ENCODE measurements at places on chromosomes 2 and 18. TPM values are rescaled to one million over a fixed set of nuclear protein-coding genes. Genes with fewer than 3 reads are reported as not detected.

DNA sequence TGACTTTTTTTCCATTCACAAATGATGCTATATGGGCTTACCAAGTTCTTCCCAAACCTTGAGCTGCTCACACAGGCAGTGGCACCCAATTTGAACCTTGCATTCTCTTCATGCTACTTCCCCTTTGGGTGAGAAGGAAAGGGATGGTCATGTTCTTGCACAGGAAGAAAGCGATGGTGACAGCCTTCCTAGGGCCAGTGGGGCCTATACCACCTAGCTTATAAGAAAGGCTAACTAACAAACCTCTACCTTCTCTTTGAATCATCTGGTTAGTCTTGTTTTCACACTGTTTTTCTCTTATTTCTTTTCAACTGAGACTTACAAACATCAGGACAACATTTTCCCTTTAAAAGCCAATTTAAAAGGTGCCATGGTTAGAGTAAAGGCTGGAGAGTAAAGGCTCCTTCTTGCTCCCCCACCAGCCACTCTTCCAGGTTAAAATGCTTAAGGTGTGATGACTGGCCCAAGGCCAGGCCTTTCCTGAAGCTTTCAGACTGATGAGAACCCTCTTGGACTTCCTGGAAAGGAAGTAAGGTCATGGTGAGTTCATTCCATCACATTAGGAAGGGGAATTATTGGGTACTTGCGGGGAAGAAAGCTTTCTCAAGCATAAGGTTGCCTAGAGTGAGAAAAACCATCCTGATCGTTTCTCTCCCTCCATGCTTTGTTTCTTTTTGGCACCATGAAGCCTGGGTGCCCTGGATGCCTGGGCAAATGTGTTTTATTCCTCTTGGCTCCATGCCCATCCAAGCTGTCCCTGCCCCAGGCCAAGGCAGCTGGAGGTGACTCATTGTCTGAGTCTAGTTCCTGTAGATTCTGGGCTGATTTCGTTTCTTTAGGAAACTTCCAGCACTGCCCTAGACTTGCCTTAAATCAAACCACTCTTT, 41.4 kb upstream of the ITGB6 start:
- no peak for DNase-seq

DNA sequence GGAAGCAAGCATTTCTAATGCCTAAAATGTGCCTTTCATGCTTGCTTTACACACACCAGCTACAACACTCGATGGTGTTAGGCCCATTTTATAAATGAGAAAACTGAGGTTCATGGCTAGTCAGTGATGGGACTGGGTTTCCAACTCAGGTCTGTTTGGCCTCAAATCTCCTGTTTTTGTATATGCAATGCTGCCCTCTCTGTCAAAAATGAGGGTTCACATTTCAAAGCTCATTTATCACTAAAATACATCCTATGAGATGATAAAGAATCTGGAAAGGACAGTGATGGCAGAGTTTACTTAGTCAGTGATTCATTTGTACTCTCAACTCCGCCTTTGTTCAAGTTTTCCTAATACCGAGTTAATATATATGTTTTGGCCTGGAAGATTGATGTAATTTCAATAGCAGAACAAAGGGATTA, 92.3 kb downstream of the KCTD1 start:
- no peak for DNase-seq

Gene CYBRD1
- 58.3 TPM for total RNA-seq

GRCh38 chr18:79585395-79586370, 93.9 kb upstream of the CTDP1 start:
- peak; percentile 37 for DNase-seq

GRCh38 chr18:79461627-79462026, 65.9 kb downstream of the NFATC1 start:
- DNase-seq, result no peak

DNA sequence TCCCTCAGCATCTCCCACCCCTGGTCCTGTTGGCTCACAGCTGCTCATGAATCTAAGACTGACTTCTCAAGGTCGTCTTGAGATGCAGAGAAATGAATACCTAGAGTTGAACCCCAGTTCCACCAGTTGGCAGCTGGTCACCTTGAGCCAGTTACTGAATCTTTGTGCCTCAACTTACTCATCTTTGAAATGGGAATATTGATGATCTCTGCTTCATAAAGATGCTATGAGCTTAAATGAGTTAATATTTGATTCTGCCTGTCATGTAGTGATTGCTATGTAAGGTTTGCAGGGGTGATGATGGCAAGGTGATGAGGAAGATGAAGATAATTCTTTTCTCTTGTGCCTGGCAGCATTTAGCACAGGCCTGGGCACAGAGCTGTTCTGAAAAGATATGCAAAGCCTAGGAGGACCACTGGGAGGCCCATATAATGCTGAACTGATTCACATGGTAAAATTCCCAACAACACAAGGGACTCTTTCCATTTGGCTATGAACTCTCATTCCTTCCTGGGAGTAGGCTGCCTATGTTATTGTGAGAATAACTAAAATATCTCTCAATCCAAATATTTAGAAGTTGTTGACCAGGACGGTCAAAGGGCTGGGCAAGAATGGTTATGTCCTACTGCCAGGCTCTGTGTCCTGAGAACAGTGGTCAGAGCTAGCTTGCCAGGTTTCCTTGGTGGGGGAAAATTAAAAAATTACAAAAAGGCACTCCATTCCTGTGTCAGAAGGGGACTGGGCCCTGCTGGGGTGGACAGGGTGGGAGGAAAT, 70.9 kb downstream of the APOB start:
- no peak for DNase-seq

Gene PDE1A
- 11.4 TPM for total RNA-seq

Gene MARCO
- 15.0 TPM for total RNA-seq

DNA sequence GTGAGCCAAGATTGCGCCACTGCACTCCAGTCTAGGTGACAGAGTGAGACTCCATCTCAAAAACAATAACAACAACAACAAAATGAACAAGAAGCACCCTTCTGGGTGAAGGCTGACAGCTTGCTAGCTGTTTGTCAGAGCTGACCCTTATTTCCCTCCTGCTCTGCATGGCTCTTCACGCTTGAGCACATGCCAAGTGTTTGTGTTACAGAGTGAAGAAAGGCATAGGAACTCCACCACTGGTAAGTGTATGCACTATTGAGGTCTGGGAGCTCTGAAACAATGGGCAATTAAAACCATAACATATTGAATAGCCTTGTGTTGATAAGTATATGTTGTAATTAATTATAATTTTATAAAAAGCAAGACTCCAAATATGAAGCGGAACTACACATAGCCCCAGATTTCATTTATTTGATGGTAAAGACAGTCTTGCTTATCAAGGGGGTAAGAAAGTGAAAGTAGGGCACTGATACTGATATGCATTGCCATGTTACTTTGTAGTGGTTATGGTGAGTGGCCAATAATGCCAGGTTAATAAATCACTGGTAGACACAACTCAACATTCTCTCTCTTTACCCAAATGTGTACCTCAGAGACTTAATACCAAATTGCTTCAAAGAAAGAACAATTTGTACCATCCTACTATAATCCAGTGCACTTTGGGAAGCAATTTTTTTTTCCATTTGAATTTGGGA, 163.4 kb downstream of the VWC2L start:
- DNase-seq, result no peak

DNA sequence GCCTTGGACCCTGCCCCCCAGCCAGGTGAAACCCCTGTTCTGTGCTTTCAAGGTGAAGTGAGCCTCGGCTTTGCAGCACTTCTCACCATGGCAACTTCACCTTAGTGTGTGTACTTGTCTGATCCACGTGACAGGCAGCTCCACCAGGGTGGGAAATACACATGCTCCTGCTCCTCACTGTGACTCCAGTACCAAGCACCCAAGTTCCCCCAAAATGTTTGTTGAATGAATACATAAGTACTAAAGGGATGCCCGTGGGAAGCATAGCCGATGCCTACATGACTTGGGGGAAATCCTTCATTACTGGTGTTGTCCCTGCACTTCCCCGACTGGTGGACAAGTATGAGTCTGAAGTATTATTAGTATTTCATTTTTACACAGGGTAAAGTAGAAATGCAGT, 41.8 kb upstream of the GBX2 start:
- no peak for DNase-seq

GRCh38 chr2:113072584-113072983, 4.8 kb downstream of the IL1F10 start:
- no peak for DNase-seq

- DNase-seq, result no peak
Measured at GRCh38 chr2:63863707-63864106, 22.0 kb downstream of the UGP2 start.

Gene TUBA3E
- total RNA-seq, result 69.5 TPM

- no peak for DNase-seq
Measured at GRCh38 chr18:65608471-65608870, 142.3 kb upstream of the CDH7 start.

- DNase-seq, result no peak
Measured at GRCh38 chr18:7488571-7488970, 78.5 kb upstream of the PTPRM start.

- no peak for DNase-seq
Measured at GRCh38 chr2:185790361-185790760, 51.8 kb downstream of the FSIP2 start.

GRCh38 chr2:72896446-72896845, 9.2 kb downstream of the SPR start:
- no peak for DNase-seq

- DNase-seq, result no peak
Measured at GRCh38 chr2:142533177-142533576, 344.3 kb upstream of the KYNU start.

DNA sequence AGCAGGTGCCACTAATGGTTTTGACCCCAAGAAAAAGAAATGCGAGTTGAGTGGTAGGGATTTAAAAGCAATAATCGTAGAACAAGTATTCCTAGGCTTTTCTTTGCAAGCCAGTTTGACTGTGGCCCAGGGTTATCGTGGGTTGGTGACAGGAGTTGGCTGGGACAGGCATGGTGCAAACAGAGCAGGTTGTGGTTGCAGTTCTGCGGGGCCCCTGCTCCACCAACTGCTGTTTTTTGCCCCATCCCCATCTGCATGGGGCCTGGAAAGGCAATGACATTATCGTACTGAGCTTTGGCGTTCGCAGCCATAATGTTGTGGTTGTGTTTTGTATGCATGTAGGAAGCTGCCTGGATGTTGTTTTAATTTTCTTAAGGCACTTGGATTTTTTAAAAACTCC, 274.0 kb downstream of the TSN start:
- no peak for DNase-seq

Gene MARCHF4
- total RNA-seq, result not detected

Gene CYRIA
- 3.9 TPM for total RNA-seq

Gene RUFY4
- total RNA-seq, result not detected

DNA sequence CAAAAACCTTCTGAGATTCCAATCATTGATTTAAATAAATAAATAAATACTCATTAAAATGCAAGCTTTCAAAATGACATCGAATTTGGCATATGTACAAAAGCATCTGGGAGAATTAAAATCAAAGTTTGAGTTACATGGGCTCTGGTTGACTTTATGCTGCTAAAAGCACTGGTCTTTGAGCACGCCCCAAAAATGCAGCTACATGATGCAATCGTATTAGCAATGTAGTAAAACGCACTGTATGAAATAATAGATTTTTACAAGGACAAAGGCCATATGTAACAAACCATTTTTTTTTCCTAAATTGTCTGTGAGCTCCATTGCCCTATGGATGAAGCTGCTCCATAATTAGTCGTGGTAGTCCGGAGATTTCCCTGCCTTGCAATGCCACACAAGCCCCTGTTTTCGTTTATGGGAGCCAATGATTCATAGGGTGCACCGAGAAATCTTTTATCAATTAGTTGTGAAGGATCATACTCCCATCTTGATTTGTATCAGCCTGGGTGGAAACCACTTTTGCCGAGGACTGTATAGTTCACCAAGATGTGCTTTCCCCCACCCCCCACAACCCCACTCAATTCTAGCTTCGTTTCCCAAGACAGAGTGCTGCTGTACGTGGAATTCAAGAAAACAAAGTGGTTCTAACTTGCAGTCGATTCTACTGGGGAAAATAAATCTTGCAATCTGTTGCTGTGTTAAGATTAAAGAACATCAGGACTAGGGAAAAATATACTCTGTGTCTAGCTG, 268.4 kb downstream of the IRS1 start:
- DNase-seq, result no peak

DNA sequence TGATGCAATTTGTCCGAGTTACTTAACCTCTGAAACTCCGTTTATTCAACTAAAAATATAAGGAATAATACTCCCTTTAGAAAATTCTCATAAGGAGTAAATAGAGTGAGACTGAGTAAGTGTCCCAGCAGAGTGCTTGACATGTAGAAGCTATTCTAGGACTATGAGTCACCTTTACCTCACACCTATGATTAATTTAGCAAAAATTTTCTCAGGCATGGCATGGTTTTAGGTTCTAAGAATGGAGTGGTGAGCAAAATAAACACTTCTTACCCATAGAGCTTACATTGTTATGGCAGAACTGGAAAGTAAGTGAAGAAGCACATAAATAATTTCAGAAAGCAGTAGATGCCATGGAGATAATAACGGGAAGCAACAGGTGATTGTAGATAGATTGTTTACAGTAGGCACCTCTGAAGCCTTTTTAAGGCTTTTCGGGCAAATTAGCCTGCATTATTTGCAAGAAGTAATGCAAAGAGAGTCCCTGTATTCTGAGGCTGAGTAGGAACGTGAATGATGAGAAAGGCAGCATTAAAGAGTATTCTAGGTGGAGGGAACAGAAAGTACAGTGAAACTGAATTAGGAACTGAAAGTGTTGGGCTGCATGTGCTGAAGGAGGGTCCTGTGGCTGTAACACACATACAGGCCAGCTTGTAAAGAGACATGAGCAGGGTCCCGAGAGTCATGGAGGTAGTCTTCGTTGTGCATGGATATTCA, 209.2 kb downstream of the ZNF407 start:
- no peak for DNase-seq

GRCh38 chr18:77093067-77093430, 39.5 kb downstream of the MBP start:
- DNase-seq, result no peak

DNA sequence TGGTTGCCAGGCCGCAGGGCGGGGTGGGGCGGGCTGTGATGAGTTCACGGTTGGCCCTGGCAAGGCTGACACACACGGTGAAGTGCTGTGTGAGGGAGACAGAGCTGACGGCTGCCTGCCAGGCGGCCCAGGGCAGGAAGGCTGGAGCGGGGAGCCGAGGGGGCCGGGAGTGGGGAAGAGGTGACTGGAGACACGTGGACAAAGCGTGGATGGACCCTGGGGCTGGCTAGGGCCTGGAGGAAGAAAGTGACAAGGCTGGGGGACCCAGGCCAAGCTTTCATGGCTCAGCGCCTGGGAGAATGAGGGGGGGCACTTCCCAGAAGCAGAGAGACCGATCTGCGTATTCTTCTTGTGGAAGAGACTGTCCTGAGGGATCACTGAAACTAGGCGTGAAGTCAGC, 123.2 kb downstream of the DYSF start:
- peak; percentile 74 for DNase-seq

GRCh38 chr2:219537657-219538488, 5.7 kb downstream of the CHPF start:
- peak; percentile 37 for DNase-seq

All from Right ventricle myocardium superior (tissue), 1 donor.